Neural progenitor cell (in vitro differentiated cells): ENCODE measurements at places on chromosomes 2 and 18. TPM values are rescaled to one million over a fixed set of nuclear protein-coding genes. Genes with fewer than 3 reads are reported as not detected.

Gene NYAP2
- 0.07 TPM in 1 of 2 replicates, not detected in the other for total RNA-seq

Gene MFSD2B
- 0.40 TPM in 1 of 2 replicates, not detected in the other for total RNA-seq

GRCh38 chr2:43057026-43057741 is 169.2 kb downstream of the ZFP36L2 start:
- no peaks in the 10 kb centered on the region for H3K27me3 ChIP-seq
- peaks cover 34% of the 10 kb centered on the region for H3K4me1 ChIP-seq
- no peak overlapping the region for H3K4me3 ChIP-seq
- no peak for DNase-seq

Gene DSC3
- total RNA-seq: 1.2 and 1.8 TPM in 2 replicates

GRCh38 chr2:24877646-24878045 is 42.4 kb downstream of the ADCY3 start:
- no peak overlapping the region for H3K4me3 ChIP-seq
- H3K27ac ChIP-seq: no peak overlapping the region

GRCh38 chr2:143629340-143629739 is 500.1 kb downstream of the ARHGAP15 start:
- no peaks in the 10 kb centered on the region for H3K36me3 ChIP-seq
- no peaks in the 10 kb centered on the region for H3K27me3 ChIP-seq
- DNase-seq: no peak
- H3K4me1 ChIP-seq: peaks cover 9% of the 10 kb centered on the region
- H3K4me3 ChIP-seq: no peak overlapping the region

Gene TMEM178A
- 11.8 and 19.2 TPM in 2 replicates for total RNA-seq

Gene LINC00305
- total RNA-seq: not detected in 2 replicates

DNA sequence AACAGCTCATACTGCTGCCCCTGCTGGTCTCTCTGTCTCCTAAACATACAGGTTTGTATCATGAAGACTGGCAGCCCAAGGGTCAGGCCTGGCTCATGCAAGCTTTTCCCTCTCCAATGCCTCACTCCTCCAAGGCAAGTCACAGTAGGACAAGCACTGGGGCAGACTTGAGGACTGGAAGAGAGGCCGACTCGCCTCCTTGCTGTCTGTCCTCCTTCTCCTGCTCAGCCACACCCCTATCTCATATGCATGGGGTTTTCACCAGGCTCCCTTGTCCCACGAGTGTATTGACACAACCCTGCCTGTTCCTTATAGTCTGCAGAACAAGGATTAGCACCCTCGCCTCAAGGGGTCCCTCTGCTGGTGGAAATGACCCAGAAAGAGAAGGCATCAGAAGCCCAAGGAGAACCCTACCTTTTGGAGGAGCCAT is 223.7 kb downstream of the SOX11 start:
- DNase-seq: peak; percentile 48
- no peak overlapping the region for H3K27ac ChIP-seq
- H3K36me3 ChIP-seq: peaks cover 7% of the 10 kb centered on the region

DNA sequence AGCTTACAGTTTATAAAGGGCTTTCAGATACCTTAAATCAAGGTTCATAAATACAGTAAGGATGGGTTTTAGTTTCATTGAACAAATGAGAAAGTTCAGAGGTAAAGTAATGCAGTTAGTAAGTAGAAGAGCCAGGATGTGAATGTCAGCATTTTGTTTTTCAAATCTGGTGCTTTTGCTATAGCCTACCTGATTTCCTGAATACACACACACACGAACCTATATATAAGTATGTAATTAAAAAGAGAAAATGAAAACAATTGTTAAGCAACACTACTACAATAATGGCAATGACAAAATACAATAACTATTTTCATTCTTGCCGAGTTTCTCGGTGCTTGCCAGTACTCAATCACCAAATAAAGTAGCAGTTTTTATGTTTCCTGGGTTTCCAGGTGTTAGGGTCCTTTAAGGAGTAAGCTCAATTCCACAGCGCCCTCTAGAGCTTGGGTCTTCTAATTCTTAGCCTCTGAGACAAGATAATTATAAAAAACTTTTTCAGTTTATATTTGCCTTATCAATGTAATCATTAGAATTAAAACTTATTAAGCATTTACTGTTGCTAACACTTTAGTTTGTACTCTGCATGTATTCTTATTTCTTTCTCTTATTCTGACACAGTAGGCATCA is 512.9 kb upstream of the ACVR2A start:
- no peak overlapping the region for H3K4me3 ChIP-seq
- no peaks in the 10 kb centered on the region for H3K27me3 ChIP-seq
- H3K36me3 ChIP-seq: no peaks in the 10 kb centered on the region
- H3K4me1 ChIP-seq: no peaks in the 10 kb centered on the region
- DNase-seq: peak; percentile 73
